Kasumi-1 (cell line): ENCODE measurements at places on chromosomes 2 and 18.

DNA sequence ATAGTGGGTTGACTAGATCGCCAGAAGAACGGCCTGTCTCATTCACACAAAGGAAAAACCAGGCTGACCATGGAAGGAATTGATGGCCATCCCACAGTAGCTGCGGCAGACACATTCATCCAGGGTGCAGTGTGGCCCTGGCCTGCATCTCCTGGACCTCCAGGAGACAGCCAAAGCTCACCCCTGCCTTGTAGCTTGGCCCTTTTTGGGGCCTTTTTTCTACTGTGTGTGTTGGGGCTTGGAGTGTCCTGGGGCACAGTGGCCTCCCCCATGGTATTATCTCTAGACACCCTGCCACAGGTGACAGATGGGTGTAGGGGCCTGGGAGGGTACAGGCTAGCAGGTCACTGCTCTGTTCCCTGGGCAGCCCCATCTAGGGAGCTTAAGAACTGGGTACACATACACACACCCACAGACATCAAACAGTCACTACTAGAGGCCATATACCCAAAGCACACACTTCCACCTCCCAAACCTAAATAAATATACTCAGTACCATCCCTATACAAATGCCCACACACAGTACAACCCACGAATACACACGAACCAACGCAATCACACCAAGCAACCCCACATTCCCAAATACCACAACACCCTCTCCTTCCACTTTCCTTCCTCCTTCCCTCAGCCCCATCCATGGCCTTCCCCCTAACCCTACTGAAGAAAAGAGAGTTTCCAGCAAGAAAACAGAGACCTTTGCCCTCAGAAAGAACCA is 8.6 kb downstream of the EN1 start:
- no peak for DNase-seq

DNA sequence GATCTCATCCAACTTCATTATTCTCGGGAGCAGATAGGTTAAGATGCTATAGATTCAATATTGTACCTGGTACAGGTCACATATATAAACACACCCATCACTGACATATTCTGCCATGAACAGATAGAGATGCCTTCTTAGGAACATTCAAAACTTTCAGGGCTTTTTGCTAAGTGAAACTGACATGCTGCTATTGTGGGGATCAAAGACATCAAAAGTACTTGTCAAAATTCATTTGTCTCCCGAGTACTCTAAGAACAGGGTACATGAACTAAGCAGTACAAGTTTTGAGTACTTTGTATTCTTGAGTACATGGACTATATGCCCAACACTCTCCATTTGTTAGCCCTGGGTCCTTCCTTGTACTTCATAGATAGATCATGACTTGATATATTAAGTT is 173.5 kb downstream of the FSHR start:
- DNase-seq = no peak

DNA sequence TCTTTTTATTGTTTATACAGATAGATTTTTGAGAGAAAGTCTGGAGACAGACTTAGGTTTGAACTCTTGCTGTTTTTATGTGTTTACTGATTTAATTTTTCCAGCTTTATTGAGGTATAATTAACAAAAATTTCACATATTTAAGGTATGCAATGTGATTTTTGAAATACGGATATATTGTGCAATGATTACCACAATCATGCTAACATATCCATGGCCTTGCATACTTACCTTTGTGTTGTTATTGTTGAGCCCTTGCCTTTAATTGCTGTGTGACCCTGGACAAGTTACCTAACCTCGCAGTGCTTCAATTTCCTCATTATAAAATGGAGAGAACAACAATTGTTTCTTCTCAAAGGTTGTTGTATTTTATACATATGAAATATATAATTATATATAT is 13.9 kb upstream of the RBMS1 start:
- no peak for DNase-seq

GRCh38 chr2:121398853-121399252 is 113.9 kb upstream of the TFCP2L1 start:
- DNase-seq = no peak

DNA sequence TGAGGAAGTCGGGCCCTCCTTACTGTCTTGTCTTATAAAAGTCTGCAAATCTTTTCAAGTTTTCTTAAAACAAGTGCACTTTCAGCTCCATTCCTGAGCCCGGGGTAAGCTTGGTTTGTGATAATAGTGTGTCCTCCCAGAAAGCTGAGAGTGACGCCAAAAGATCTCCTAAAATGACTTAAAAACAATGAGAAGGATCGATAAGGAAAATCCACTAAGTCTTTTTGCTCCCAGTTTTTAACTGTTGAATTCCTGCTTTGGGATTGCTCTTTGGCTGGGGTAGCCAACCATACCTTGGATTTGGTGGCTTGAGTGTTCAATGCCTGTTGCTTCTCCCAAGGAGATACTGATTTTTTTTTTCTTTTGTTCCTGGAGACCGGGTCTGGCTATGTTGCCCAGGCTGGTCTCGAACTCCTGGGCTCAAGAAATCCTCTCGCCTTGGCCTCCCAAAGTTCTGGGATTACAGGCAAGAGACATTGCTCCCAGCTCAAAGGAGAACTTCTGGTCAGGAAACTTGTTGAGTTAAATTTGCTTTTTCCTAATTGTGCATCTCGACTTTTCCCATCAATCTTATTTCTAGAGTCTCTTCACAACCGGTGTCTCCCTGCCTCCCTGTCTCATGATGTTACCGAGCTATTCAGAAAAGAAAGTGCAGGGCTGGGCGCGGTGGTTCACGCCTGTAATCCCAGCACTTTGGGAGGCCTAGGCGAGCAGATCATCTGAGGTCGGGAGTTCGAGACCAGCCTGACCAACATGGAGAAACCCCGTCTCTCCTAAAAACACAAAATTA is 3.0 kb downstream of the TGIF1 start:
- no peak for DNase-seq

- DNase-seq = no peak
These were observed 261.1 kb downstream of the GALNT13 start for GRCh38 chr2:154132827-154133226.

DNA sequence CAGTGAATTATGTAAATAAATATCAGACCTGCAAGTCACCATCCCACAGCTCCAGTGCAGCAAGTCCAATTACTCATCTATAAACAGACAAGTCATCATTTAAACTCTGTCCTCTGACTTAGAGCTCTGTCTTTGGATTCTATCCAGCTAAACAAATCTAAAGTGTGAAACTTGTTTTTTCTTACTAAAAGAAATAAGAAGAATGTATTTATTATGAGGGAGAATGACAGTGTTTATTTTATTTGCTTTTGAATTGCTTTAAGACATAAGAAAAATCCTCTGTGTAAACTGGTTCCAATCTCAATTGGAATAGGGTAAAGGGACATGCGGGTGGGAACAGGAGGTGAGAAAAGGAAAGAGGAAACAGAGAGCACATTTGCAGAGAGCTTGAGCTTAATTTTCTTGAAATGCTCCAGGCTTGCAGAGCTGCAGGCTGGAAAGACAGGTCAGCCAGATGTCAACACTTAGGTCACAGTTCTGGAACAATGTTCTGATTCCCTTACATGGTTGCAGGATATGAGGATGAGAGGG is 355.8 kb downstream of the MEIS1 start:
- no peak for DNase-seq

DNA sequence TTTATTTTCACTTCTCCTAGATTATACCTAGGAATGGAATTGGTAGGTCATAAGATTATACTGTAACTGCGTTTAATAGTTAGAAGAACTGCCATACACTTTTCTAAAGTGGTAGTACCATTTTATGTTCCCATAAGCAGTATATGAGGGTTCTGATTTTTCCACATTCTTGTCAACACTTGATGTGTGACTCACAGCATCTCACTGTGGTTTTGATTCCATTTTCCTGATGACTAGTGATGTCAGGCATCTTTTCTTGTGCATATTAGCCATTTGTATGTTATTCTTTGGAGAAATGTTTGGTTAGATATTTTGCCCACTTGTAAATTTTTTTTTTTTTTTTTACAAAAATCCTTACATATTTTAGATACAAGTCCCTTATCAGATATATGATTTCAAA is 2.3 kb downstream of the DCAF17 start:
- DNase-seq = no peak

GRCh38 chr18:65352186-65352585 is 398.6 kb upstream of the CDH7 start:
- DNase-seq = no peak

GRCh38 chr2:178993788-178994187 is 56.1 kb downstream of the CCDC141 start:
- no peak for DNase-seq

DNA sequence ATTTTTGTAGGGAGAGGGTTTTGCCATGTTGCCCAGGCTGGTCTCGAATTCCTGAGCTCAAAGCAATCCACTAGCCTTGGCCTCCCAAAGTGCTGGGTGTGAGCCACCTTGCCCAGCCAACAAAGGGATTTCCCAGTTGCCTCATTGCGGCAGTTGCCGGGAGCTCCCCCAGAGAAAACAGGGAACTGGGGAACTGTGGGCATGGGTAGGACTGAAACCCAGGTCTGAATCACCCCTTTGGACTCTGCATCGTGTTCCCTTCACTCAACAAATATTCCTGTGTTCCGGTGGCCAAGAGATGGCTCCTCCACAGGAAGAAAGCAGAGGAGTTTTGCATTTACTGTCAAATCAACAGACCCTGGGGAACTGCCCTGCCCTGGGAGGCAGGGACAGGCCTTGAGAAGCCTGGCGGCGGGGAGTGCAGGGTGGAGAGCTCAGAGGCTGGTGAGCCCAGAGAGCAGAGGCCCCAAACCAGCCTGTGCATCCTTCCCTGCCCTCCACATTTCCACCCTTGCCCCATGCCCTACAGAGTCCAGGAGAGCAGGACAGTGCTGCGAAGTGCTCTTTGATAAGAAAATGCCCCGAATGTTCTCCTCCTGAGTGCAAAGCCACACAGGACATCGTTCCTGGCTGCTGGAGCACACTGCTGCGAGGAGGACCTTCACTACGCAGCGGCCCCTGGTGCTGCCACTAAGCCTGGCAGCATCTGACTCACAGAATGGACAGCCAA is 24.9 kb downstream of the MYO7B start:
- DNase-seq = no peak

- no peak for DNase-seq
These were observed 49.9 kb downstream of the GPR39 start for GRCh38 chr2:132466428-132467028.

DNA sequence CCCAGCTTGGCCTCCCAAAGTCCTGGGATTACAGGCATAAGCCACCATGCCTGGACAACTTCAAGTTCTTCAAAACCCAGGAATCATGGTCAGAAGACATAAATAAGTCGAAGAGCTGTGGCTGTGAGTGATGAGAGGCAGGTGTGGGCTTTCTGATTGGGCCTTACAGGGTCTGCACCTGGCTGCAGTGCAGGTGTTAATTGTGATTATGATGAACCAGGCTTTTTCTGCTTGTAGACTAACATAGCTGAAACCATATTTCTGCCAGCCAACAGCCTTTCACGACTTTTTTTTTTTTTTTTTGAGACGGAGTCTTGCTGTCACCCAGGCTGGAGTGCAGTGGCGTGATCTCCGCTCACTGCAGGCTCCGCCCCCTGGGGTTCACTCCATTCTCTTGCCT is 14.9 kb upstream of the DTNB start:
- DNase-seq = no peak

DNA sequence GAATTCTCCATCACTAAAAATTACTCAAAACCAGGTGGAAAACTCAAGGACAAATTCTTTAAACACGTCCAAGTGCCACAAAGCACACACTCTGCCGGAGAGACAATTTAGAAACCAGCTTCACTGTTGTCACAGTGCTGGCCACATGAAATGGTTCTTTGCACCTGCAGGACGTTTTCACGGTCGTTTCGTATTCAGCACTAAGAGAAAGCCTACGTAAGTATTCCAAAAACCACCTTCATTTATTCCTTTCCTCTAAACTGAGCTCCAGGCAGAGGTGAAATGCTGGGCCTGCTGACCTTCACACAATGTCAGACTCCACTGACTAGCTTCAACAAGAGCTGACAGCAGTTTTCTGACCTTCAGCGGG is 680 bp downstream of the ATP5F1A start:
- no peak for DNase-seq
